ENCODE measurements at places on chromosomes 12 and 14. TPM values are rescaled to one million over a fixed set of nuclear protein-coding genes. Genes with fewer than 3 reads are reported as not detected.
A peak's percentile ranks its signal among the peaks of the same experiment; 100 is the strongest.

DNA sequence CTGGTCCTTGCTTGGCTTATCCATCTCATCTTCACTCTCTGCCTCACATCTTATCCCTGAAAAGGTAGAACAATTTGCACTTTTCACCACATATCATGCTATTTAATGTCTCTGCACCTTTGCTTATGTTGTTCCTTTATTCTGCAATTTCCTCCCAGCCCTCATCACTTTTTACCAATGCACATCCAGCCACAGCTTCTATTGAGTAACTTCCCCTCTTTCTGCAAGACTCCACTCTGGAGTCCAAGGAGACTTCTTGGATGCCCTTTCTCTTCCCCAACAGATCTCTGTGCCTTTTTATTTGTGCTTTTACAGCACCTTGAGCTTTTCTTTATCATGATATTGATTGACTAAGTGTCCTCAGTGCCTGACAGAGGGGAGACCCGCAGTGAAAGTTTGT is 797.1 kb downstream of the VRK1 start:
- DNase-seq: no peak

GRCh38 chr14:96631621-96632362 is 129.6 kb downstream of the PAPOLA start:
- peak; percentile 27 for DNase-seq

GRCh38 chr12:78490861-78491260 is 373.7 kb upstream of the SYT1 start:
- no peak for DNase-seq

Gene B4GALNT1
- 0.59 TPM for total RNA-seq

GRCh38 chr14:83163016-83163415 is 1629.4 kb upstream of the SEL1L start:
- DNase-seq: no peak
